ENCODE measurements at places on chromosomes 13 and 19.

DNA sequence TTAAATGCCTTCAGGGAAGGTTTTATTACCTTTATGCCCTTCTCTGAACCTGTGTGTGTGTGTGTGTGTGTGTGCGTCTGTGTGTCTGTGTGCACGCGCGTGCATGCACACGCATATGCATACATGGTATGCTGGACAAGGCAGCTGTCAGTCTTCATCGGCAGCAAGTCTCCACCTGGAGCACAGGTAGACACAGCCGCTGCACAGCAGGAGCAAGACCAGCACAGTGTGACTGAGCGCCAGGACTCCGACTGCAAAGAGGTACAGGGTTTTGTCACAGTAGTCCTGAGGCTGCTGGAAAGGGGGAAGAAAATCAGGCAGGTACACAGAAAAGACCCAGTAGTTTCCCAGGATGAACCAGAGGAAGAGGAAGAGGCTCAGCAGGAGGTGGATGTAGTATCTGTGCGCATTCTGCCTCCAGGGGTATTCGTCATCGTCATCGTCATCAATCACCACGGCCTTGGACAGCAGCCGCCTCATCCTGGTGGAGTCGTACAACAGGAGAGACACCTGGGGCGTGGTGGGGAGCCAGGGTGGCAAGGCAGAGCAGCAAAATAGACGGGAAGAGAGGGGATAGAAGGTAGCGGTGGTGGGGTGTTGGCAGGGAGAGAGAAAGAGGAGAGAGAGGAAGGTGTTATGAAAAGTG lies 12.8 kb upstream of the DHRS12 start:
- no peak for DNase-seq

- peak; percentile 81 for DNase-seq
These were observed at the start of gene LDLR for GRCh38 chr19:11089254-11090013. Gene LDLR (plus strand): TSS chr19:11089463. CDS start chr19:11089549, 86 bp downstream.

- DNase-seq: no peak
These were observed 6.0 kb upstream of the GJB2 start for GRCh38 chr13:20198781-20199180.

DNA sequence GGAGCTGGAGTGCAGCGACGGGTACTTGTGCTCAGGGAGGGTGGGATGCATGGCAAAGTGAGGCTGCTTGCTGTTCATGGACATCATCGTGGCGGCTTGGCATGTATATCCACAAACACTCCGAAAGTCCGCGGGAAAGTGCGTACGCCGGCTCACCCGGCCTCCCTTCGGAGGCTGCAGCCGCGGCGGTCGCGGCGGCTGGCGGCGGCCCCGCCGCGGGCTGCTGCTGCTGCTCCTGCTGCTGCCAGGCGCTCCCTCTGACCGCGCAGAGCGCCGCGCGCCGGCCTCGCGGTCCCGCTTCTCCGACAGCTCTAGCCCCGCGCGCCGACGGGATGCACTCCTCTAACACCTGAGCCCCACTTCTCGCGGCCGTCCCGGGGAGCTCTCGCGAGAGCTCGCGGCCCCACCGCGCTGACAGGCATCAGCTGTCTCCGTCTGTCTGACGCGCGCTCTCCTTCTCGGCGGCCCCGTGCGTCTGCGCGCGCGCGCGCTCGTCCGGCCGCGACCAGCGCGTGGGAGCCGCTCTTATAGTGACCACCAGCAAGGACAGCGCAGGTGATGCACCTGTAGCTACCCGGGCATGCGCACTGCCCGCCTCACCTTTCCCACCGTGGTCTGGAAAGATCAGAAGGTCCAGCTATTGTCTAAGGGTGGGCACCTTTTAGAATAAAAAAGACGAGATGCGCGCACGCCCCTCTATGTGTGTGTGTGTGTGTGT lies at the start of gene POU4F1:
TSS of gene POU4F1 (minus strand) at position 313 of the 718 bp plus-strand sequence. CDS start at position 87, 226 bp downstream.
- DNase-seq: peak; percentile 33

GRCh38 chr13:94080527-94080926 lies 399.0 kb downstream of the DCT start:
- DNase-seq: no peak

DNA sequence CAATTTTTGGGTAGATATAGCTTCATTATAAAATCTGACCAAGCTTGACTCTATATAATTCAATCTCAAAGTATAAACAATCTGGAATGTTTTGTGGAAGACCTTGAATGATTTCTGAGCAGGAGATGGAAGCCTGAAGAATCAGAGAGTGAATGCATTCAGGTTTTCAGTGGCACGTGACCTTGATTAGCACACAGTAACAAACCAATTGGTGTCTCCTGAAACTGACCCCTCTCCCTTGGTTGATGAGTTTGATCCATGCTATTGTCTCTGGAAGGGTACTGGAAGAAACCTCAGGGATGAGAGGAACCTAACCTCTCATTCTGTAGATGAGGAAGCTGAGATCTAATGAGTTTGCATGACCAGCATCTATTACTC lies 39.6 kb downstream of the PCDH8 start:
- no peak for DNase-seq

GRCh38 chr13:111139452-111139851 lies 24.3 kb downstream of the ARHGEF7 start:
- DNase-seq: no peak
